Activated CD8-positive, alpha-beta memory T cell treated with anti-CD3 and anti-CD28 coated beads, Interleukin-2, amount 50 U/mL, for 48 hours (primary cell): ENCODE measurements at places on chromosomes 13 and 19.

DNA sequence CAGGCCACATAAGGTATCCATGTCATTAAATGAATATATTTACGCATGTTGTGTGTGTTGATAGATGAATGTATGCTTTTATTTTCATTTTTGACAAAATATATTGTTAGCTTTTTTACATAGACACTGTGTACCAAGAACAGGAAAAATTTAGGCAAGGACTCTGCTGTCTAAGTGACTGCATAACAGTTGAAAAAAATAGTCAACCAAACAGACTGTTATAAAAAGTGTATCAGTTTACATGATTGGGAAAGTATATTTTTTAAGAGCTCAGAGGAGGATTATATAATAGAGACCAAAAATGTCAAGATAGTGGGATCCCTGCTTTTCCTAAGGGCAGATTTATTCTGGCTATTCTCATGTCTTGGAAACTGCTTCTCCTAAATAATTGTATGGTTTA lies 858.0 kb downstream of the SLITRK1 start:
- no peak for DNase-seq

GRCh38 chr13:73939603-73940002 lies 194.6 kb downstream of the KLF12 start:
- no peak for DNase-seq

- DNase-seq, result peak; percentile 54
Observed at GRCh38 chr19:49854378-49855263, 3.7 kb downstream of the PTOV1 start.

DNA sequence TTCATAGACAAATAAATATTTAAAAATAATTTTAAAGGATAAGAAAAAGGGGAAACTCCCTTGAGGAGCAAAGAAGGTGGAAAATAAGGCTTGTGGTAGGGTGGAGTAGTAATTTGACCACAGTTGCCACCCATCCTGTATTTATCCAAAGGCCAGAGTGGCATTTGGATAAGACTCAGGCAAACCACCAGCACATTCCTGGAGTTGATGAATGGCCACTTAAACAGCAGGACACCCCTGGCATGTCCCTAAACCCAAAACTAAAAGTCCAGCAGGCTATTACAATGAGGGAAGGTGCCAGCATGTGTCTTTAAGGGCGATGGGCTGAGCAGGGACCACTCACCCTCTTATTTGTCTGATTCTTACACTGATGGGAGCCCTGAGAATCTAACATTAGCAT lies 9.8 kb upstream of the FRY start:
- DNase-seq, result no peak

- no peak for DNase-seq
Observed at GRCh38 chr13:113358653-113359190, 5.2 kb downstream of the GRTP1 start.

DNA sequence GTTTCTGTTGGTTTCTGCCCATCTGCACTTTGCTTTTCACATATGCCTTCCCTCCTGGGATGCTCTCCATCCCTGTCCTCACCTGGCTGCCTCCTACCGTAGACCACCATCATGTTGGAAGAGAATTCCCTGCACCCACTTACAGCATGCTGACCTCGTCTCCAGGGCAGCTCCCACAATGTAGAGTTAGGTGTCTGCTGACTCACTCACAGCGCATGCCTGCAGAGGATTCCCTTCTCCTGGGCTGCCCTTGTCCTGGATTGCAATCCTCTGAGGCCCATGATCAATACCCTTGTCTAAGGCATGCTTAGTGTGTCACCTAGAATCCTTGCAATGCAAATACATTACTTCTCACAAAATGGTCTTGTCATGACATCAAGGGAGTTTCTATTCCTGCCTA lies 43.6 kb downstream of the STOML3 start:
- DNase-seq, result no peak

GRCh38 chr13:51950722-51951121 lies 60.5 kb downstream of the ATP7B start:
- no peak for DNase-seq

GRCh38 chr19:16807549-16808284 lies 21.5 kb upstream of the SIN3B start:
- DNase-seq, result no peak

DNA sequence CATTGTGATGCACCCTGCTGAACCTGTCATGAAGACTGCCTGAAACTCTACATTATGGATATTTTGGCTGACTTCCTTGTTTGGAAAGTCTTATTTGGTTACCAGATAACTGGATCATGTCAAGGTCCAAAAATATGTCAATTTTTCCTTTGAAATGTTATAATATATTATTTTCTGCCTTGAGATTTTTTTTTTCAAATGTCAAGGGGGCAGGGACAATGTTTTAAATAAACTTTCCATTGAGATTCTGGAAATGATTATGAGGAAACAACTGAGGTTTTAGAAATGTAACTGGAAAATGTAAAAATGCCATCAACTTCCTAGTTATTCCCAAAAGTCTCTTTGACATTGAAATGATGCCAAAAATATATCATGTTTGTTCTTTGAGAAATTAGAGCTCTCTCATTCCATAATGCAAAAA lies 117.0 kb downstream of the RFC3 start:
- DNase-seq, result no peak

GRCh38 chr13:74077375-74077774 lies 56.8 kb downstream of the KLF12 start:
- no peak for DNase-seq

GRCh38 chr19:3639479-3639878 lies 12.9 kb upstream of the CACTIN start:
- no peak for DNase-seq

DNA sequence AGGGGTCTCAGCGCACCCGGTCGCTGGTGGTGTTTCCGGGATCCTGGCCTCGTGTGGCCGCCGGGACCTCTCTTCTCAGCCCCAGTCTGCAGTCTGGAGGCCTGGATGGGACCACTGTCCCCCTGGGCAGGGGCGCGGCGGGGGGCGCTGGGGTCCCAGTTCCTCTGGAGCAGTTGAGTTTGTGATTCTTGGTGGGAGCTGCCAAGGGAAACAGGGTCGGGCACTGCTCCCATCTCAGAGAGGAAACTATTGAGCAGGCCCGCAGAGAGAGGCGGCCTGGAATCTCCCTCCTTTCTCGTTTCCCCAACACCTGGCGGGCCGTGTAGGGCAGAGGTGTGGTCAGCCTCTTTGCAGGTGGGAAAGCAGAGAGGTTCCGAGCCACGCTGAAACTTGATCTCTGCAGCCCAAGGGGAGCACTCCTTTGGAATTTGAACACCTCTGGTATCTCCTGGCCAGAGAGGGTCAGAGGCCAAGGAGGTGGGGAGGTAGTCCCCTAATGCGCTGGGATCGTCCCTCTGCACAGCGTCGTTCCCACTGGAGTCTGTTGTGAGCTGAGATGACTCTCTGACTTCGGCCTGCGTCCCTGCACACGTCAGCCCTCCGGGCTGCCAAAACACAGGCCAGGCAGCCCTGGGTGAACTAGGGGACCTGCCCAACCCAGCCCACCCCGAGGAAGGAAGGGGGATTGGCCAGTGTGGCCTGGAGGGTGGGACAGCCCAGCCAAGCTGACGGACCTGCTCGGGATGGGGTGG lies 741 bp downstream of the PLEKHF1 start:
- DNase-seq, result no peak

GRCh38 chr19:38013913-38014580 lies 107.0 kb downstream of the SIPA1L3 start:
- DNase-seq, result no peak

DNA sequence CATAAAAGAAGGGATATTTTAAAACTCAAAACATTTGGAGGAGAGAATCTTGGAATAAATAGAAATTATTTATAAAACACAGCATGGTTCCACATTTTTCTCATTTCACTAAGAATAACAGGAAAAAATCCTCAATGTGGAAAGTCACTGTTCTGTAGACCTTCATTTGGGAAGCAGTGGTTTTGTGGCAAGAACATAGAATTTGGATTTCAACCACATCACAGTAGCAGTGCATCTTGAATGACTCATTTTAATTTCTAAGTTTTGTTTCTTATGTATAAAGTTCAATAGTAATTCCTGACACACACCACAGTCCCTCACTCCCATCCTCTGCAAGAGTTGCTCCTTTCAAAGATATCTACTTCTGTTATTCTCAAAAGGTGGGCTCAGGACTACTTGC lies 264.0 kb downstream of the ENOX1 start:
- no peak for DNase-seq

DNA sequence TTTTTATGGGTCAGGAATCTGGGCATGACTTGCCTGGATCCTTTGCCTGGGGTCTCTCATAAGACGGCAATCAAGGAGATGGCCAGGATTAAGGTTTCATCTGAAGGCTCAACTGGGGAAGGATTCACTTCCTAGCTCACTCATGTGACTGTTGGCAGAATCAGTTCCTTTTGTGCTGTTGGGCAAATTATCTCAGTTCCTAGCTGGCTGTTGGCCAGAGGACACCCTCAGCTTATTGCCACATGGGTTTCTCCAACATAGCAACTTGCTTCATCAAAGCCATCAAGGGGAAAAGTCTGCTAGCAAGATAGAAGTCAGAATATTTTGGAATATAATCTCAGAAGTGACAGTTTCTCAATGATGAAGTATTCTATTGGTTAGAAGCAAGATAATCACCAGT lies 12.2 kb upstream of the EVI5L start:
- DNase-seq, result no peak

- no peak for DNase-seq
Observed at GRCh38 chr19:49713236-49713845, 22.4 kb downstream of the CPT1C start.

DNA sequence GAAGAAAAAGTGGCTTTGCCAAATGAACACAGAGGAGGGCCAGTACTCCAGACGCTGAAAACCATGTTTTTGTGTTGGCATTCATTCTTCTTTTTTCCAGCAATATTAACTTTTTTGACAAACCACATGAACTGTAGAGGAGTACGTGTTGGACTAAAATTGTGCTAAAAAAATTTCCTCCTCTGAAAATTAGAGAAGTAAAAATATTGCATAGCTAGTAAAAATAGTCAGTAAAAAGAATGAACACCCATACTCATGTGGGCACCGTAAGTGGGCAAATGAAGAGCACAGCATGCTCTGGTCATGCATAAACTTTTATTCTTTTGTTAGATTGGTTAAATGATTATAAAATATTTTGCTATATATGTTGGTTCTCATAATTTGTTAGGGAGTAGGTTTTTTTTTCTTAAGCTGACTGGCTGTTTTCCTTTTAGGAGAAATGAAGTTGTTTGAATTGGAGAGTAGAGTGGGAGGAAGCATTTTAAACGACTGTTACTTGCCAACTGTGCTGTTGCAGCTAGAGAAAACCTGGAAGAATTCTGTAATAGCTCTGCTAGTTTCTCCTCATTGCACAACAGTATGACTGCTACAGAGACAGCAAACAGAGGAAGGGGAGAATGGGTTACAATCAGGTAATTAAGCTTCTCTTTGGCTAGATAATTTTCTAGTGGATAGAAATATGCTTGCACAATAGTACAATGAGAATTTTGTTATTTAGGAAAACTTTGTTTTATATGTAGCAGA lies 222.4 kb downstream of the KCTD12 start:
- DNase-seq, result no peak

DNA sequence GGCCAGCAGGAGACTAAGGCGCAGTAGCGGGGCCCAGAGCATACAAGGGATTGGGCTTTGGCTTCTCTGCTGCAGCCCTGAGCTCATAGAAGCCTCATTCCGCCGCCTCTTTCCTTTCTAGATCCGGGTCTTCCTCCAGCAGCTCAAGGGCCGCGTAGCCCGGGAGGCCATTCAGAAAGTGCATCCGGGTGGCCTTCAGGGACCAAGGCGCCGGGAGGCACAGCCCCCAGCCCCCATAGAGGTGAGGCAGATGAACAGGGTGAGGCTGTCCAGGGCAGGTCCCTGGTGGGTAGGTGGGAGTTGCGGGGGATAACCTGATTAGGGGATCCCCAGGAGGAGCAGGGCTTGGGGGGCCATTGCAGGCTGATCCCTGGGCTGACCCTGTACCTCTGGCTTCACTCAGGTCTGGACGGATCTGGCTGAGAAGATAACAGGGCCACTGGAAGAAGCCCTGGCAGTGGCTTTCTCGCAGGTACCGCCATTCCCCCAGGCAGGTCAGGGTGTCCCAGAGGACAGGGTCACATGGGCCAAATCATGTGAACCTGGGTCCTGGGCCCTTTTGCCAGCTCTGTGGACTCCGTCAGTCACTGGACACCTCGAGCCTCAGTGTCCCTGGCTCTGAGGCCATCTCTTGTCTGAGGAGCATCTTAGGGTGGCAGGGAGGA lies 1.3 kb downstream of the SNAPC2 start:
- DNase-seq, result no peak

GRCh38 chr13:52850072-52850395 lies 1.6 kb upstream of the PCDH8 start:
- DNase-seq, result no peak

DNA sequence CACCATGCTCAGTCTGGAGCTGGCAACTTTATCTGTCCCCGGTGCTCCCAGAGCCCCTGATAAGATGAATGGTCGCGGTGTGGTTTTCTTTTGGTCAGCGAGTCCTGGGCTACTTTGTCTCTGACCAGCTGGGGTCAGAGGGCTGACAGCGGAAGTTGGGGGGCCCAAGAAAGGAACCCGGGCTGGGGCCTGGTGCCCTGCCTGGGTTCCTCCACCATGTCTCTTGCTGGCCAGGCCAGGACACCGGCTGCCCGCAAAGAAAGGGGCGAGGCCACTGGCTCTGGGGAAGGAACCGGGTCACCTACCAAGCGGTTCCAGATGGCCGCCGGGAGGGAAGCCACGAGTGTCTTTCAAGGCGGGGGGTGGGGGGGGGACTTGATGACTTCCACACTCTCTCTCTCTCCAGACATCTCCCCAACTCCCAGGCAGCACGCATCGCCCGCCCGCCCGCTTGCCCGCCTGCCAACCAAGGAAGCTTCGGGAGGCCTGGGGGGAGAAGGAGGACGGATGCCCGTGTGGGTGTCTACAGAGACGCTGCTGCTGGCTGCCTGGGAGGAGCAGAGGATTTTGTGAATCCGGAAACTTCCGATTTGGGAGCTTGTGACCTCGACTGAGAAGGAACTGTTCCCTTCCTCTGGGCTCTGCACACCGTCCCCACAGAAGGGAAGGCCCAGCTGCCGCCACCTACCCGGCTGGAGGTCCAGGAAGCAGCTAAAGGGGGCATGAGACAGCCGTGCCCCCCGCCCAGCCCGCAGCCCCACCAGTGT lies 1.1 kb downstream of the PIP5K1C start:
- peak; percentile 67 for DNase-seq

GRCh38 chr13:53017433-53017970 lies 11.1 kb upstream of the OLFM4 start:
- DNase-seq, result no peak

GRCh38 chr13:27712421-27712820 lies 79.9 kb upstream of the GSX1 start:
- no peak for DNase-seq

GRCh38 chr13:51861723-51862300 lies at the start of gene CCDC70:
CCDC70 (plus strand) TSS chr13:51861969; CDS start chr13:51865412, 3,443 bp downstream.
- peak; percentile 71 for DNase-seq

- no peak for DNase-seq
Observed at GRCh38 chr19:54014920-54015560, 23.6 kb downstream of the CACNG6 start.

- no peak for DNase-seq
Observed at GRCh38 chr19:43767316-43767715, 12.6 kb upstream of the SMG9 start.

GRCh38 chr13:110274687-110275086 lies 32.3 kb downstream of the COL4A1 start:
- no peak for DNase-seq

GRCh38 chr13:41520016-41520659 lies 62.8 kb downstream of the RGCC start:
- DNase-seq, result no peak

- no peak for DNase-seq
Observed at GRCh38 chr19:810883-811489, 10.8 kb downstream of the PLPPR3 start.
